ENCODE measurements at places on chromosomes 11 and 22. TPM values are rescaled to one million over a fixed set of nuclear protein-coding genes. Genes with fewer than 3 reads are reported as not detected.

- no peak for DNase-seq
Measured at GRCh38 chr11:68804786-68805185, 36.9 kb downstream of the CPT1A start.

Gene PTPN5
- 6.1 TPM for total RNA-seq

- no peak for DNase-seq
Measured at GRCh38 chr11:94747601-94748041, 20.5 kb upstream of the AMOTL1 start.

Gene FOLR2
- total RNA-seq = 118 TPM

DNA sequence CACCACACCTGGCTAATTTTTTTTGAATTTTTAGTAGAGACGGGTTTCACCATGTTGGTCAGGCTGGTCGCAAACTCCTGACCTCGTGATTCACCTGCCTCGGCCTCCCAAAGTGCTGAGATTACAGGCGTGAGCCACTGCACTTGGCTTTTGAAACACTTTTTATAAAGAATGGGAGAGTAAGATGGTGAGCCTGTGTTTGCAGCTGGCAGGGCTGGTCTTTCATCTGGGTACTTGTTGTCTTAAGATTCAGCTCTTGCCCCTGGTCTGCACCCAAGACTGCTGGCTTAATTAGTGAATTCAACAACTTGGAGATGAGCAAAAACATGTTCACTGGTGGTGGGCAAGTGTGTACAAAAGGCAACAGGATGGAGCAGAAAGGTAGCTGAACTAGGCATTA, 4.0 kb downstream of the TSPAN18 start:
- DNase-seq = no peak

Gene TNNT3
- 9.7 TPM for total RNA-seq

Gene CEP126
- total RNA-seq = 13.0 TPM

- DNase-seq = no peak
Measured at GRCh38 chr11:62340269-62340901, 3.1 kb downstream of the ASRGL1 start.

Gene ARHGAP8
- 1.2 TPM for total RNA-seq

Gene MIOX
- not detected for total RNA-seq

GRCh38 chr22:45689211-45689610, 17.6 kb downstream of the ATXN10 start:
- no peak for DNase-seq

DNA sequence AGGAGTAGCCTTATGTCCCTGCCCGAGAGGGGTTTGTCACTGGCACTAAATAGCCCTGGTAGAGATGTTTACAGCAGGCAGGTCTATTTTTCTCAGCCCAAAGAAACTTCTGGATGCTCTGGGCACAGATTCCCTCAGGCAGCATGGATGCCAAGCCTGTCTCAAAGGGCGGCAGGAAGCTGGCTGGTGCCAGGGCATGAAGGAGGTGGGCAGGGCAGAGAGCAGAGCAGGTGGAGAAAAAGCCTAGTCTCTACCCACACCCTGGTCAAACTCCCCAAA, 4.1 kb upstream of the GAS2L1 start:
- DNase-seq = no peak

DNA sequence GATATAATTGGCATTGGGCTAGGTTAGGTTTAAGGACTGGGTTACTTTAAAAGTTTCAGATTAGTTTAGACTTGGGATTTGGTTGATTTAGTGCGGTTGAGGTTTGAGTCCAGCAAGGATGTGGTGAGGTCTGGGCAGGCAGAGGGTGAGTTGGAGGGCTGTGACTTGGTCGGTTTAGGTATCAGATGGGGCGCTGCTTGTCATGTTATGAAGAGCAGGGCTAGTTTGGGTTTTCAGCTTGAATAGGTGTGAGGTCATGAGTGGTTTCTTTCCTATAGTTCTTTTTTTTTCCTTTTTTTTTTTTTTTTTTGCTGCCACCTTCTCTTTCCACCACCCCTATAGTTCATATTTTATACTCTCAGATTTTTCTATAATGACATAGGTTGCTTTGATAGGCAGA, 4.8 kb downstream of the CLCF1 start:
- DNase-seq = no peak

- DNase-seq = no peak
Measured at GRCh38 chr11:89529626-89530380, 38.6 kb upstream of the NOX4 start.

GRCh38 chr11:88353835-88354496, 16.4 kb upstream of the CTSC start:
- DNase-seq = no peak

Gene MOGAT2
- total RNA-seq = not detected

Gene SREBF2
- total RNA-seq = 65.3 TPM

- peak; percentile 83 for DNase-seq
Measured at GRCh38 chr11:62560566-62561103, 13.1 kb downstream of the EEF1G start.

GRCh38 chr11:75174781-75175370, 24.0 kb downstream of the SLCO2B1 start:
- DNase-seq = no peak

- DNase-seq = no peak
Measured at GRCh38 chr22:28021116-28021997, 102.3 kb upstream of the PITPNB start.

Gene TEX12
- 1.4 TPM for total RNA-seq

Gene MAPK12
- total RNA-seq = 8.9 TPM

DNA sequence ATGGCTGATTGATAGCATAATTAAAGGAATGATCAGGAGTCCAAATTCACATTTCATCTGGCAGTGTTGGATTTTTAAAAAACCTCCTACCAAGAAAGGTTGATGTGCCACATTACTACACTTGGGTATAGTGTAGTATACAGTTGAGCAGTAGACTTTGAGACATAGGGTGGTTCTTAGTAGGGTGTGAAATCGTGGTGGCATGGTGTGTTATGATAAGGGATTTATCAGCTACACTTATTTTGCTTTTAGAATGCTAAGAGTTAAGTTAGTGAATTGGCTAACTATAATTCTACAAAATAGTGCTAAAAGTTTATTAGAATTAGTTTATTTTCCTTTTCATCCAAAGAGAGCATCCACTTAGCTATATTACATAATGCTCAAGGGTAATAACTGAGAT, 13.1 kb downstream of the TBCEL start:
- no peak for DNase-seq

GRCh38 chr11:60955571-60955970, 3.6 kb upstream of the SLC15A3 start:
- no peak for DNase-seq

- no peak for DNase-seq
Measured at GRCh38 chr11:100905684-100906083, 218.6 kb downstream of the ARHGAP42 start.

- no peak for DNase-seq
Measured at GRCh38 chr22:17429516-17429915, 60.3 kb downstream of the CECR2 start.

Gene RAB36
- 3.5 TPM for total RNA-seq

DNA sequence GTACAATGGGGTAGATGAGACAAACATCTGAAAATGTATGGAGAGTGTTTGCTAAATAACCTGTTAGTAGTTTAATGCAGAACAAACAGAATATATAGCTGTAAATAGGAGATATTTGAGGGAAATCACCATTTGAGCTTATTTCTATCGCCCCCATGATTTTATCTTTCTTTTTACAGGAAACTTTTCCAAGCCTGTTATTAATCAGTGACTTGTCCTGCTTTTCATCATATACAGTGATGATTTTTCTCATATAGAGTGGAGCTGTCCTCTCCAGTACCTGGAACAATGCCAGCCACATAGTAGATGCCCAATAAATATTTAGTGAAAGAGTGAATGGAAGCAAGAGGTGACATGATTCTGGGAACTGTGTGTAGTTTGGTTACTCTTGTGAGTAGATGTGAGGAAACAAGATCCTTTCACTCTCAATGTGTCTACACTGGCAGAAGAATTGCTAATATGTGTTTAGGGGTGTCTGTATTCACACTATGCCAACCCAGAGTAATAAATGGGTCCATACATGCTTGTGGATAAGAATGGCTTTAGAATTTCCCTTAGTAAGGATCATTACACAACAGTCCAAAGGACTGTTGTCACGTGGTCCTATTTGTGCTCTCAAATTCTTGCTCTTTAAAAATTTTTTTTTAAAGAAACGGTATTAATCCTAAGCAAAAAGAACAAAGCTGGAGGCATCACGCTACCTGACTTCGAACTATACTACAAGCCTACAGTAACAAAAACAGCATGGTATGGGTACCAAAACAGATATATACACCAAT, 2.3 kb upstream of the PTS start:
- no peak for DNase-seq

DNA sequence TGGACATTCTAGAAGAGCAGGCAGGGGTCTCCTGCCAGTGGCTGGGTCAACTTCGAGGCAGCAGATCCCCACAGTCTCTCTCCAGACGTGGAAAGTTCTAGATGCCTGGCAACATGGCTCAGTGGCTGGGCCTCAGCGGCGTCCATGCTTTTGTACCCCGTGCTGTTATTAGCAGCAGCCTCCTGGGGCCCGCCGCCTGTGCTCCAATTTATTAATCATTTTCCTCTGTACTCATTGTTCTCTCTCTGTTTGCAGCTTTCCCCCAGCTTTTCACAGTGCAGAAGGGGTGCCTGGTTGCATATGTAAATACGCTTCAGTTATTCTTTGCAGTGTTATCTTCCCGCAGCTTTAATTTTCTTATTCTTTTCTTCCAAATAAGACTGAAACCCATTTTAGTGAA, 515.1 kb downstream of the TBC1D22A start:
- DNase-seq = no peak

GRCh38 chr11:78138694-78139421, 568 bp downstream of the ALG8 start:
- DNase-seq = no peak
